Islet precursor cell (in vitro differentiated cells): ENCODE measurements at places on chromosomes 6 and 20.
A peak's percentile ranks its signal among the peaks of the same experiment; 100 is the strongest.

GRCh38 chr6:130218134-130218533 is 4.6 kb downstream of the SAMD3 start:
- DNase-seq = no peak

DNA sequence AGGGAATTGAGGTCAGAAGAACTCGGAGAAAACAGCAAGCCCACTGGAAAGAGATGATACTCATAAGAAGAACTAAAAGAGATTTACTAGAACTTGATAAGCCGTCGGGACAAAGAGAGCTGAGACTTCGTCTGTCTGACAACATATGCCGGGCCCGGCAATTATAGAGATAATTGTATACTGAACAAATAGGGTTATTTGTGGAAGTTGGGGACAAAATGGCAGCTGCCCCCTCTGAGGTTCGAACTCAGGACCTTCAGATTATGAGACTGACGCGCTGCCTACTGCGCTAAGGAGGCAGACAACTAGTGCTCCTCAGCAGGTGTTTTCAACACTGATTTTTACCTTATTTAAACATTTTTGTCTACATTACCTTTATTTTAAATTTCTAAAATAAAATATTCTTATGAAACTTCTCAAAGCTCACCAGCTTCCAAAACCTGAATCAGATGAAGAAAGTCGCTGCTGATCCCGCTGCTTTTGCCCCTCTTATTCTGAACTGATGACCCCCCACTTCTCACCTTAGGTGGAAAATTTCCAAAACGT is 29.3 kb upstream of the TRIM27 start:
- peak; percentile 73 for DNase-seq

- DNase-seq = peak; percentile 62
Observed at GRCh38 chr6:30013291-30013922, 47.7 kb upstream of the POLR1H start.

- peak; percentile 28 for DNase-seq
Observed at GRCh38 chr6:905556-905955, 212.6 kb upstream of the EXOC2 start.

- no peak for DNase-seq
Observed at GRCh38 chr6:16063580-16063979, 65.3 kb upstream of the MYLIP start.

DNA sequence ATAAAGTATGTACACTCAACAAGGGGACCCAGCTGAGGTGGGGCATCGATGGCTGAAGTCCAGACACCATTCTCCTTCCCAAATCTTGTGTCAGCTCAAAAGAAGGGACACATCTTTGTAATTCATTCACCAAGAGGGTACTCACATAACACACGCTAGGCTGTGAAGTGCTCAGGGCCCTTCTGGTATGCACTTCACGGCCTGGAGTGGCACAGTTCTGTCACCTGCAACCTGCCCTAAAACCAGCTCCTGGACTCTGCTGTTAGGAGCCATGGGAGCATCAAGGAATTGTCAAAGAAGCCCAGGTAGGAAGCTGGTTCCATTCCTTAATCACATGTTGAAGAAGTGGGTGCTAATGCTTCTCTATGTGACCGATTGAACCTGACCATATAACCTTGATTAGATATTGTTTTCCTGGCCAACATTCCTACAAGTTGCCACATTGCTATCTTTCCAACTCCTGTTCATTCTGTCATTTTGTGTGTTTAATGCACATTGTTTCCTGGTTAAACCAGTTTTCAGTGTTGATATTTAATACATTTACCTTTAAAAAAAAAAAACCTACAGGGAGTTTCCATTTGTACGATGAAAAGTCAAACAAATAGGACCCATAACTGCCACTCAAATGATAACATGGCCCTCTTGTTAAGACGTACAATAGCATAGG is 127.3 kb downstream of the TNFRSF21 start:
- no peak for DNase-seq

DNA sequence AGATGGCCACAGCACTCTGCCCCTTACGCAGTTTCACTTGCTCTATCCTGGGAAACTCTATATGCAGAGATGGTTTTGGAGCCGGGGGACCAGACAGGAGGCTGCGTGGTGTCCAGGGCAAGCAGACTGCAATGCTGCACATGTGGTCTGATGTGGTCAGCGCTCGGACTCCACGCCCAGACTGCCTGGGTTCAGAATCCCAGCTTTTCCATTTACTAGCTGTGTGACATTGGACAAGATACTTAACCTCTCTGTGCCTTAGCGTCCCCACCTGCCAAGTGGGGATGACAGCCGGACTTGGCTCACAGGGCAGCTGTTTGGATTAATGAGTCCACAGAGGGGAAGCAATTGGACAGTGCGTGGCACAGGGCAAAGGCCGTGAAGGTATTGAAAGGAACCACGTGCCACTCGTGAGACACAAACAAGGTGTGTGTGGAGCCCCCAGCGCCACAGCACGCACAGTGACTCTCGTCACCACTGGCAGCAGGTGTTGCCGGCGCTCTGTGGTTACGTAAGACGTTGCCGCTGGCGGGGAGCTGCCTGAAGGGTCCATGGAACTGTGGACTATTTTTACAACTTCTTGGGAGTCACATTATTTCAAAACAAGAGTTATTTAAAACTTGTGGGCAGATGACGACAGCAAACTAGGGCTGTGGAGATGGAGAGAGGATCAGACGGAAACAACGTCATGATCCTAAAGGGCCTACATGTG is 201.4 kb downstream of the PREX1 start:
- DNase-seq = no peak

DNA sequence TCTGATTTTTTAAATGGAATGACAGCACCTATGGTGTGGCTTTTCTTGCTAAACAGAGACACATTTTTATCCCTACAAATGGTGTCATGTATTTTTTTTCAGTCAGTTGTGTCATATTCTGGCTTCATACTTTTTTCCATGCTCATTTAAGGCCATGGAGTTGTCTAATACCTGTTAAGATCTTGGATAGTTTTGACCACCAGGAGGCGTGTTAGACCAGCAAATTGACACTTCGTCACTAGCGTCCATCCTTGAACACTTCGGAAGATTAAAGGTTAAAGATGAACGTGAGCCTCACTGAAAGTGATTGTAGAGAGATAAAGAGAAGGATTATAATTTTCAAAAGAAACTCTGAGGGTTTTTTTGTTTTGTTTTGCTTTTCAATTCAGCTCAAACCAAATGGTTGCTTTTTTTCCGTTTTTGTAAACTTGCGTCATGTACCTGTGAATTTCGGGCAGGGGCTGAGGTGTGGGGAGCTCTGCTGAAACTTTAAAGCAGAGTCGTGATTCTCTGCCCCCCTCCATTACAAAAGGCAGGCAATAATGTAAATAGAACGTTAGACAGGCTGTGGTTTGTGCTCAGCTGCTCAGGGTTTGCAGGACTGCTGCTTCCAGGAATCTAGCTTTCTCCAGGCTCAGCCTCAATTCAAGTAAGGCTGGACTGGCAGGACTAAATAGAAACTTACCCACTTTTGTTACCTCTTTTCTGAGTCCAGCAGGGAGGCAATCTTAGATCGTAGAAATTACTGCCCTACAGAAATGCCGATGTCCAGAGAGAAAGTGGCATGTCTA is 245.1 kb downstream of the FOXA2 start:
- DNase-seq = no peak

- no peak for DNase-seq
Observed at GRCh38 chr6:3217286-3217685, 10.2 kb downstream of the TUBB2B start.

DNA sequence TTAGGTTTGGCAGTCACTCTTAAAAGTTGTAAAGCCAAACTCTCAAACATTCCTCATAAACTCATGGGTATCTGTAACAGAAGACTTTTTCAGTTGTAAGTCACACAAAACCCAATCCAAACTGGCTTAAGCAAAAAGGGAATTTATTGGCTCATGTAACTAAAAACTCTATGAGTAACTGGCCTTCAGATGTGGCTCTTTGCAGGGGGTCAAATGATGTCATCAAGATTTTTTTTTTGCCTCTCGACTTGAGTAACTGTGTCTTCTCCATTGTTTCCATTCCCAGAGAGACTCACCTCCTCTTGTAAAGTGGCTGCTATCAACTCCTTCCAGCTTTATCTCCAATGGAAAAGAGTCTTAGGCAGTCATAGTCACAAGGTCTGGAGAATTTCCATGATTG is 645.0 kb downstream of the DHX35 start:
- no peak for DNase-seq

DNA sequence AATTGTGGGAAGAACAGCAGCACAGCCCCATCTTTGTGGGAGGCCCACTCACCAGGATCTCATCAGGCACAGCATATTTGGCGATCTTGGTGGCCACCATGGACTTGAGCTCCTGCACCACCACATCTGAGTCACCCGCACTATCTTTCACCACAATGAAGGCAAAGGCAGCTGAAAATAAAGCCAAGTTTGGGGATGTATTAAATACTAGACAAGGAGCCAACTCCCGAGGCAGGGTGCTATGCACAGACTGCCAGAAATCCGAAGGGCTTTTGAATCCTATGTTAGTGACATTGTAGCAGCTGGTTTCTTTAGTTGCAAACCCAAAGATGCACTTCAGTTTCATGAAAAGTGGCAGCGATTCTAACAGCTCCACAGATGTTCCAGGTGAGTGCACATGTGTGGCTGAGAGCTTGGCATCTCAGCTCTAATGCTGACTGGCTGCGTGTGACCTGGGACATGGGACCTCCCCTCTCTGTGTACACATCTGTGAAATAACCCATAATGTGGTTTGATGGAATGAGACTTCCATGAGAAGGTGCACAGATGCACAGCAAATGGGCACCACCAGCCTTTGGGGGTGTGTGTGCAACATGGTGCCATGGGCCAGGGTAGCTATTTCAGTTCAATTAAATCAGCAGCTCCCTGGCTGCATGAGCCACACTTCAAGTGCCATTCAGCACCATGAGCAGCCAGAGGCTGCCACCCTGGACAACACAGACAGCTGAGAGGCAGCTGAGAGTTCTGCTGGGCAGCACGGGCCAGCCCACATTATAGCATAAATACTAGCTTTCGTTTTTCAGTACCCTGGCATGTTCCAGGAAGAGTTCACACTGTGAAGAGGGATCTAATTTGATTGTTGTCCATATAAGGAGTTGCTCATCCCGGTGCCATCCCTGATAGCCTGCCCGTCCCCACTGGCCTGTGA is 16.9 kb upstream of the APMAP start:
- DNase-seq = peak; percentile 19

GRCh38 chr6:47137073-47137472 is 94.9 kb upstream of the ADGRF1 start:
- no peak for DNase-seq

- no peak for DNase-seq
Observed at GRCh38 chr6:99573980-99574617, 5.6 kb upstream of the CCNC start.

DNA sequence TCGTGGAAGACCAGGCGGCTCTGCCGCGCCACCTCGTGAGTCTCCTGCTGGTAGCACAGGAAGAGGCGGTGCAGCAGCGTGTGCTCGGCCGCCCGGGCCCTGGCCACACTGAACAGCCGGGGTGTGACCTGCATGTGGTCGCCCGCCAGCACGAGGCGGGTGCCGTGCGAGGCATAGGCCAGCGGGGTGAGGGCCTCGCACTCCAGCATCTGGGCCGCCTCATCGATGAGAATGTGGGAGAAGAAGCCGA is 7.0 kb downstream of the HELZ2 start:
- DNase-seq = no peak

- no peak for DNase-seq
Observed at GRCh38 chr6:160355001-160355400, 6.8 kb downstream of the SLC22A3 start.

GRCh38 chr6:23420659-23421350 is 705.2 kb upstream of the NRSN1 start:
- DNase-seq = no peak

- DNase-seq = no peak
Observed at GRCh38 chr6:36444470-36444869, 1.7 kb downstream of the KCTD20 start.

DNA sequence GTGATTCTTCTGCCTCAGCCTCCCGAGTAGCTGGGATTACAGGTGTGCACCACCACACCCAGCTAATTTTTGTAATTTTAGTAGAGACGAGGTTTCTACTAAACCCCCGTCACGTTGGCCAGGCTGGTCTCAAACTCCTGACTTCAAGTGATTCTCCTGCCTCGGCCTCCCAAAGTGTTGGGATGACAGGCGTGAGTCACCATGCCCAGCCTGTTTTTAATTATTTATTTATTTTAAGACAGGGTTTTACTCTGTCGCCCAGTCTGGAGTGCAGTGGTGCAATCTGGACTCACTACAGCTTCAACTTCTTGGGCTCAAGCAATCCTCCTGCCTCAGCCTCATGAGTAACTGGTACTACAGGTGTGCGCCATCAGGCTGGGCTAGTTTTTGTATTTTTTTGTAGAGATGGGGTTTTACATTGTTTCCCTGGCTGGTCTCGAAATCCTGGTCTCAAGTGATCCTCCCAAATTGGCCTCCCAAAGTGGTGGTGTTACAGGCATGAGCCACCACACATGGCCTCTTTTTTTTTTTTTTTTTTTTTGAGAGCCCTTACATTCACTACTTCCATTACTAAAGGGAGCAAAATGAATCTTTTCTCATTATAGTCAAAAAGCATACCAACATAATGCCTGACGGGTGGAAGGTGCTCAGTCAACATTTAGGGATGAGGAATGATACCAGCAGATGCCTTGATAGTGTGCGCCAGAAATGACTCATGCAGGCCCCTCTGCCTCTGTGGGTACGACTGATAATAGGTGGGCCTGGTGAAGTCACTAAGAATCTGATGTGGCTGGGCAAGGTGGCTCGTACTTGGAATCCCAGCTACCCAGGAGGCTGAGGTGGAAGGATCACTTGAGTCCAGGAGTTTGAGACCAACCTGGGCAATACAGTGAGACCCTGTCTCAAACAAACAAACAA is 17.8 kb upstream of the RALGAPB start:
- no peak for DNase-seq

GRCh38 chr6:161943561-161943960 is 669.7 kb upstream of the AGPAT4 start:
- no peak for DNase-seq

GRCh38 chr6:41778895-41779294 is 805 bp downstream of the FRS3 start:
- no peak for DNase-seq

DNA sequence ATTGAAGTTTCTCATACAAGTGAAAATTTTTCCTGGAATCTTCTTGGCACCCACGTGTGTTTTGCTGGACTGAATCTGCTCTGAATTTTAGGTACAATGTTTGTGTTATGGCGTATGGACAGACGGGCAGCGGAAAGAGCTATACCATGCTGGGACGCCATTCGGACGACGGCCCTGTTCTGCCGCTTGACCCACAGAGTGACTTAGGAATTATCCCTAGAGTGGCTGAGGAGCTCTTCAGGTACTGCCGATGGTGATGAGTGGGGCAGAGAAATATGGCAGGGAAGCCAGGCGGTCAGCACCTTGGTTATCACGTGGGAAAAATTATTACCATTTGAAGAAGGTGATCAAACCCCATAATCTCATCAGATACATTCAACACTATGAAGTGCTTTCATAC is 36.3 kb downstream of the KIF25 start:
- DNase-seq = peak; percentile 27

DNA sequence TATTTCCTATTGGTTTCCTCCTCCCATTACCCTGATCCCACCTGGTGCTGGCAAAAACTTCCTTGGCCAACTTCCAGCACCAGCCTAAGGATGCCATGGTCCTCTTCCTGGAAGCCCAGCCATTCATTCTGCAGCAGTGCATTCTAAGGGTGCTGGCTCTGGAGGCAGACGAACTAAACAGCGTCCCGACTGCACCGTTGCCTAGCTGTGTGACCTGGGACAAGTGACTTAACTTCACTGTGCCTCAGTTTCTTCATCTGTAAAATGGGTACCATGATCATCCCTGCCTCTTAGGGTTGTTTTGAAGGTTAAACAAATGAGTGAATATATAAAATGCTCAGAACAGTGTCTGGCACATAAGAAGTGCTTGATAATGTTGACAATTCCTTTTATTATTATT is 120.9 kb upstream of the ZNF217 start:
- DNase-seq = no peak
